ENCODE measurements at places on chromosomes 1 and 21.

DNA sequence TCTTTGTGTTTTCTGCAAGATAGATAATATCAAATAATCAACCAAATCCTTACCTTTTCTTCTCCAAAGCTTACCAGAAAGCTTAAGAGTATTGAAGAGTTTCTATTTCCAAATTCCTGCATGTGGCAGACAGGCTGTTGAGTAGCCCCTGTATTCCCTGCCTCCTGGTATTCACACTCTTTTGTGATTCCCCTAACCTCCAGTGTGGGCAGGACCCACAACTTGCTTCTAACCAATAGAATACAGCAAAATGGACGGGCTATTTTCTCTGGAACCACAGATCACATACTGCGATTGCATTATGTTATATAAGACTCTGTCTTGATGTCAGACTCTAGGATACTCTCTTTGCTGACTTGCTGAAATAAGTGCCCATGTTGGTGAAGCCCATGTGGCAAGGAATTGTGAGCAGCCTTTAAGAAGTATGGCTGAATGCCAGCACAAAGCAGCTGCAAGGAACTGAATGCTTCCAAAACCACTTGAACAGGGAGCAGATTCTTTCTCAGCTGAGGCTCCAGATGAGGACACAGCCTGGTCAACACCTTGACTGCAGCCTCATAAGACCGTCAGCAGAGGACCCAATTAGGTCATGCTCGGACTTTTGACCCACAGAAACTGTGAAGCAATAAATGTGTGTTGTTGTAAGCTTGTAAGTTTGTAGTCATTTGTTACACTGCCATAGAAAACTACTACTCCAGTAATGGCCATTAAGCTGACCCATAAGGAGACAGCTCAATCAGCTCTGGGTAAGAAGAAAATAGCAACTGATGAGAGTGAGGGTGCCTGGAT lies 47.9 kb upstream of the PLXNA2 start:
- no peak for DNase-seq

DNA sequence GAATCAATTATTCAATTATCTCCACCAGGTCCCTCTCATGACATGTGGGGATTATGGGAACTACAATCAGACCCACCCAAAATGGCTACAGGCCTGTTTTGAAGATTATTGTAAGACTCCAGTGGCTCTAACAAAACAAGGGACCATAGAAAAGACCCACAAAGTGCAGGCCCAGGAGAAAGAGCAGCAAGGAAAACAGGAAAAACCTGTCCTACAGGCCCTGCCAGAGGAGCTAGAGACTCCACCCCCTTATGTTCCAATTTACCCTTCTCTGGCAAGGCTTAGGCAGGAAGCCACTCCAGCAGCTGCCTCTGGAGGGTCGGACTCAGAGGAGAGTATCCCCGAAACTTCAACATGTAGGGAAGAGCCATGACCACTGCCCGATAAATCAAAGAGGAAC lies 96.5 kb downstream of the LIPI start:
- no peak for DNase-seq

GRCh38 chr21:34204481-34205439 lies 131.4 kb downstream of the MRPS6 start:
- DNase-seq = peak; percentile 91

DNA sequence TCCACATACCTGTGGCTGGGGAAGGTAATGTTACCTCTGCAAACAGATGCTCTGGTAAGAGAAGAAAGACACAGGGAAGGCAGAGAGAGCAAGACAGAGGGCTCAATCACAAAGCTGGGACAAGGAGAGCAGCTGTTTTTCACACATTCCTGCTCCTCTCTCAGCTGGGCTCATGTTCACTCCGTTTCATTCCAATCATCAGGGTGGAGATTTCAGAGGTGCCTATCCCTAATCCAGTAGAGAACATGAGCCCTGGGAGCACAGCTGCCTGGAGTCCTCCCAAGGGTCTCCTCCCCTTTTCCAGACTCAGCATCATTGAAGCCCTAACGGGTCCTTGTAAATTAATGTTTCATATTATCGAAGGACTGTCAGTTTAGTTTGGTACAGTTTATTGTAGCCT lies 19.4 kb downstream of the GADD45A start:
- DNase-seq = no peak

DNA sequence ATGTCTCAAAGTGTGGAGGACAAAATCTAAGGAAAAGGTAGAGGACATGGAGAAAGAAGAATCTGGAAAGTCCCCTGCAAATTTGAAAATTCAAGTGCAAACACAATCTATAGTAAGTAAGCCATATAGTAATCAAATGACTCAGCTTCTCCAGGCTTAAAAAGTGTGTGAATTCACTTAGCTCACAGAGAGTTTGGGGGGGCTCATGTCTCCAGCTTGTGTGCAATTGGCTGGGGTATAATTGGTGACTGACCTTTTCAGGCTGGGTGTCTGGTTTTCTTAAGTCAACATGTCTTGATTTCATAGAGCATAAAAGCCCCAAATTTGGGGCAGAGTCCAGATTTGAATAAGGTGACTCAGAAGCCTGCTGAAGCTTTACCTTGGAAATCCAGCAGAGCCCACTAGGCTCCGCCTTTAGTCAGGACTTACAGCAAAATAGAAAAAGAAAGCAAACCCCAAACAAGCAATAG lies 8.6 kb downstream of the CLDN14 start:
- DNase-seq = no peak

DNA sequence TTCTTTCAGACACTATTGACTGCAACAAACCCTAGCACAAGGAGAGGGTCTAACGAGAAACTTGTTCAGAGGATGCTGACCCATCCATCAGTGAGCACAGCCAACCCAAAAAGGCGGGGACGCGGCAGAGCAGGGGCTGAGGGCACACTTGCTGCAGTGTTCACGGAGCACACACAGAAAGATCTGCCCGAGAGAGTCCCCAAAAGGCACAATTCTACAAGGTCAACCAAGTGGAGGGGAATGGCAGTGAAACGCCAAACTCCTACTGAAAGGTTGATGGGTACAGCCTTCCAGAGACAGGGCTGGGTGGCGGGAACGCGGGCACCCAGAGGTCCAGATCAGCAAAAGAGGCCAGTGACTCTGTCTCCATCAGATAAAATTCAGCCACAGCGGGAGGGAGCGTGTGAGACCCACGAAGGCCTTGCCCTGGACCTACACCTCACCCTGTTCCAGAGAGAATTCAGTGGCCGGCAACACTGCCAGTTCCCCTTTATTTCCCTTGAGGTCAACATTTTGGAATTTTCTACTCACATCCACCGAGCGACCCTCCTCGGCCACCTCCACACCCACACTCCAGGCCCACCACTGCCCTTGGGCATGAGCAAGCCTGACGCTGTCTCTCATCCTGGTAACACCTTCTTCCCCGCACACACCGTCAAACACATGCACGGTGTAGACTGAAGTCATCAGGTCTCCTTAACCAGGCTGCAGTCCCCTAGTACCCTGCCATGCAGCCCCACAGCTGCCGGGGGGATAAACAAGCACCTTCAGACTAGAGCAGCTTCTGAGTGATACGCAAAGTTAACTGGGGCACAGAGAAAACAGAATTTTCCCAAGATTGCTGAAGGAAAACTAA lies 5.5 kb downstream of the GNG4 start:
- no peak for DNase-seq

Measured in NCI-H1092 (cell line).